ENCODE measurements at places on chromosomes 2 and 18.

DNA sequence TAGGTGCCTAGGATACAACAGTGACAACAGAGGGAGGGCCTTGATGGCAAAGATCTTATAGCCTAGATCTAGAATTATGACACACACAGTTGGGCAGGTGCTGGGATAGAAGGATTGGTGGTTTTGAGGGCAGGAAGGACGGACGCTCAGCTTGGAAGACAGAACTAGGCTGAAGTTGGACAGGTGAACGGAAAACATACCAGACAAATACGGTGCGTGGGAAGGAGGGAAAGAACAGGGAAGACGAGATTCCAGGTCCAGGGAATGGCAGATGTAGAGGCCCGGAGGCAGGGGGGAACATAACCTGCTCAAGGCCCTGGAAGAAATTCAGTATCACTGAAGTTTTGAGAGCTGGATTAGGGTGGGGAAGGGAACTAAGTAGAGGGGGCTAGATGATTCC lies 40.8 kb downstream of the CRACDL start:
- no peaks in the 10 kb centered on the region for H3K4me1 ChIP-seq
- H3K4me3 ChIP-seq, result no peak overlapping the region
- peaks cover 2% of the 10 kb centered on the region for H3K36me3 ChIP-seq
- H3K27ac ChIP-seq, result no peak overlapping the region
- DNase-seq, result no peak
- no peaks in the 10 kb centered on the region for H3K27me3 ChIP-seq

- peak overlapping the region; percentile 59 for H3K27ac ChIP-seq
- H3K4me1 ChIP-seq, result peaks cover 57% of the 10 kb centered on the region
- DNase-seq, result no peak
- peaks cover 8% of the 10 kb centered on the region for H3K36me3 ChIP-seq
These were observed 39.3 kb downstream of the RTN4 start for GRCh38 chr2:55010915-55011314.

GRCh38 chr2:11920993-11921583 lies 174.7 kb downstream of the LPIN1 start:
- H3K4me1 ChIP-seq, result no peaks in the 10 kb centered on the region
- H3K27me3 ChIP-seq, result peaks cover 11% of the 10 kb centered on the region
- H3K36me3 ChIP-seq, result no peaks in the 10 kb centered on the region
- H3K4me3 ChIP-seq, result no peak overlapping the region
- no peak overlapping the region for H3K27ac ChIP-seq
- DNase-seq, result no peak

DNA sequence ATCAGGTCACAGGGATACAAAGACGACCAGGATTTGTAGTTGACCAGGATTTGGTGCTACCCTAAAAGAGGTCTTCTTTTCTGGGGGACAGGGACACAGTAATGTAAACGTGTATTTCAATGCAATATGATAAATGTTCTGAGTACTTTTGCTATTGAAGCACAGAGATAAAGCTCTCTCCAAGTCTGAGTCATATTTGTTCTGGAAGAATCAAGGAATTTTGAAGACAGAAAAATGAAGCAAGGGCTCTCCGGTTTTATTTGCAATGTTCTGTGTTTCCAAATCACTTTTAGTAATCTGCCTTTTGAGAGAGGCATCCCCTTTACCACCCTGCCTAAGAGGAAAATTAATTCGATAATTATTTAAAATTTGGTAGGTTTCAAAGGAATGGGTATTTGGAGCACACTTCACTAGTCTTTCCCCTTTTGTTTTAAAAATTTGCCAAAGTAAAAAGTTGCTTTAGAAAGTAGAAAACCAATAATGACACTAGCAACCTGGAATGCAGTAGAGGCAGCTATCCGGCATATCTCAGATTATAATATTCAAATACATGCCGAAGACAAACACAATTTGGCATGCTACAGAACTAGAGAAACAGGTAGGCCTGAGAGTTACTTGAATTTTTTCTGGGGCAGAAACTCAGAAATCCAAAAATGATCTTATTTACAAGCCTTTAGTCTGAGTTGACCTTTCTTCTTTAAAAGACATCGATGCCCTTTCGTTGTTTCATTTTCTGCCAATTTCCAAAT lies 82.7 kb downstream of the MREG start:
- H3K36me3 ChIP-seq, result no peaks in the 10 kb centered on the region
- peaks cover 20% of the 10 kb centered on the region for H3K27me3 ChIP-seq
- DNase-seq, result no peak
- no peak overlapping the region for H3K4me3 ChIP-seq
- no peaks in the 10 kb centered on the region for H3K4me1 ChIP-seq
- no peak overlapping the region for H3K27ac ChIP-seq

DNA sequence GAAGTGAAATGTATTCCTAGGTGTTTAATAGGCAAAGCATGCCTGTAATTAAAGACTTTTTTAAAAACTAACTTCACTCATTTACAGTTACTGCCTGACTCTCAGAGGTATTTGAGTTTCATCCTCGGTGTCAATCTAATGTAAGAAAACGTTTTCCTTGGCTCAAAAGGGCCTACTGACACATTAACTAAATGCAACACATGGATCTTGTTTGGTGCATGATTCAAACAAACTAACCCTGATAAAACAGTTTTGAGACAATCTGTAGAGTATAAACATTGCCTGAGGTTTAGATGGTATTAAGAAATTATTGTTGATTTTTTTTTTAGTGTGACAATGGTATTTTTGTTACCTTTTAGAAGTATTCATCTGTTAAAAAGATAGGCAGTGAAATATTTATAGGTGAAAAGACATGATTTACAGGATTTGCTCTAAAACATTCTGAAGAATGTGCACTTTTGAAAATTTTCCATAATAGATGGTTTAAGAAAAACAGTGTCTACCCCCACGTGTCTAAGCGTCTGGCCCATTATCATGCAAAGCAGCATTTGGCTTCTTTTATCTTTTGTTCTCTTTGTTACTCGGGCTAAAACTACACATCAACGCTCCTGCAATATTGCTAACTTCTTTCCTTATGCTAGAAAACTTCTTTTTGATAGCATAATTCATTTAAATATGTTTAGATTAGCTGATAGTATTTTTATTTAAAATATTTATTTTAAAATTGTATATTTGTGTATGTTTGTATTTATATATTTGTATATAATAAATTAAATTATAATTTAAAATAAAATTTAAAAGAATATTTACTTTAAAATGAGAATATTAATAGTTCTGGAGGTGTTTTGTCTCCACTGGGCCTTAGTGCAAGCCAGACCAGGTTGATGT lies 160.2 kb upstream of the NDUFV2 start:
- no peaks in the 10 kb centered on the region for H3K36me3 ChIP-seq
- H3K4me1 ChIP-seq, result no peaks in the 10 kb centered on the region
- H3K27ac ChIP-seq, result no peak overlapping the region
- H3K27me3 ChIP-seq, result peaks cover 36% of the 10 kb centered on the region

DNA sequence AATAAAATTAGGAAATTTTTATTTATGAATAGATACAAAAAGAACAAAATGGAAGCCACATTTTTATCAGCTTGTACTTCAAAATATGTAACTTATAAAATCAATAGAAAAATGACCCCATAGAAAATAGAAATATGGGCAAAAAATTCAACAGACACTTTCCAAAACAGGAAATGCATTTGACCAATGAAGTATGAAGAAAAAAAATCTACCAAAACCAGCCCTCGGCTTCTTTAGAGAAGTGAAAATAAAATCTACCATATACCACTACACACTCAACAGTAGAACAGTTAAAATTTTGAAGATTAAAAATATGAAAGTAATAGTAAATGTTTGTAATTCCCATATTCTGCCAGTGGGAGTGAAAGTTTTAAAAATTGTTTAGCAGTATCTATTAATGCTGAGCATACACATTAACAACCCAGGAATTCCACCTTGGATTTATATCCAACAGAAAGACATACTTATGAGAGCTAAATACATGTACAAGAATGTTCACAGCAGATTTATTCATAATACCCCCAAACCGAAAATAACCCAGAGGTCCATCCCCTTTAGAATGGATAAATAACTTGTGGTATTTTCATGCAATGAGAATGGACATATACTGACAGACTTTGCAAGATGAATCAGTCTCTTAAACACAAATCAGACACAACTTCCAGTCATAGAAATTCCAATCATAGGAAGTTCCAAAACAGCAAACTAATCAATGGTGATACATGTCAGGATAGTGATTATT lies 318.0 kb downstream of the FIGN start:
- no peaks in the 10 kb centered on the region for H3K4me1 ChIP-seq
- H3K36me3 ChIP-seq, result no peaks in the 10 kb centered on the region
- no peak for DNase-seq
- no peak overlapping the region for H3K27ac ChIP-seq
- no peak overlapping the region for H3K4me3 ChIP-seq

- H3K4me1 ChIP-seq, result no peaks in the 10 kb centered on the region
- H3K36me3 ChIP-seq, result no peaks in the 10 kb centered on the region
- no peak overlapping the region for H3K27ac ChIP-seq
- H3K27me3 ChIP-seq, result no peaks in the 10 kb centered on the region
- no peak overlapping the region for H3K4me3 ChIP-seq
These were observed 300.8 kb downstream of the BCL11A start for GRCh38 chr2:60252581-60253150.

DNA sequence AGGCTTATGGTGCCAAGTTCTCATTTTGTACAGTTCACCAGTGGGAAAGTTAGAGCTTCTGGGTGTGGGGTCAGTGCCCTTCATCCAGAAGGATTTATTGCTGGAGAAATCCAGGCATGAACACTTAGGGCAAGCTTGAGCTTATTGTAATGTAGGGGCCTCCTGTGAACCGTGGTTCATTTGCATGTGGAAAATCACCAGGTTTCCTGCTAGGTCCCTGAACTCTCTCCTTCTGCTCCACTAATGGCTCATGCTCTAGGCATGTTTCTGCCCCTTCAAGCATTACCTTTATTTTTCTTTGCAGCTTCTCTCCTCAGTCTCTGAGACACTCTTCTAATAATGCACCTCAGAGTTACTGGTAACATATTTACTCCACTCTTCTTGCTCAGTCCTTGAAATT lies 79.3 kb upstream of the FAM98A start:
- no peak for DNase-seq
- no peak overlapping the region for H3K27ac ChIP-seq
- no peaks in the 10 kb centered on the region for H3K4me1 ChIP-seq
- peaks cover 15% of the 10 kb centered on the region for H3K27me3 ChIP-seq

- H3K4me3 ChIP-seq, result no peak overlapping the region
- DNase-seq, result no peak
- no peaks in the 10 kb centered on the region for H3K4me1 ChIP-seq
- no peak overlapping the region for H3K27ac ChIP-seq
These were observed 70.8 kb downstream of the SESTD1 start for GRCh38 chr2:179193759-179194394.

DNA sequence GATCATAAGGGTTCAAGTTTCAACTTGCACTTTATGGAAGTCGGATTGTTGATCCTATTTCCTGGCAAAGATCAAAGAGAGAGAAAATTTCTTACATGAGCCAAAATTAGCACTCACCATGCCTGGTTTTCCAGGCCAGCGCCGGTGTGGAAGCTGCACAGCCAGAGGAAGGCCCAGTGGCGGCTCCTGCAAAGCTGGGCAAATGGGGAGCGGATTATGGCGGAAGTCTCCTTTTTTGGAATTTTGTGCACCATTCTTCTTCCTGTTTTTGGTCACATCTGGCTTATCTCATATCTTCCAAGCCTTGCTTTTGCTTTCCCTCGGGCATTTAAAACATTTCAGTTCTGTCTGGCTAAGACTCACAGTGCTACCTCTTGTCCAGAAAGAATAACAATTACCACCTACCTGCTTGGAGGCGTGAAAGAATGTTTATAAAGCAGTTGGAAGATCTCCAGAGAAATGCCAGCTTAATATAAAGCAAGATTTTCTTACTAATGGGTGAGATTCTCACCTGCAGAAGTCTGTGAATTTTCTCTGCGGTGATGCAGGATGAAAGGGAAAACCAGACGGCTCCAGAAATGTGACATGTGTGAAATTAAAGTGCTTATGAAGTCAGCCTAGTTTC lies 94.3 kb downstream of the ASAP2 start:
- H3K27ac ChIP-seq, result no peak overlapping the region
- H3K4me1 ChIP-seq, result no peaks in the 10 kb centered on the region
- no peak for DNase-seq
- H3K27me3 ChIP-seq, result peaks cover 52% of the 10 kb centered on the region
- H3K4me3 ChIP-seq, result no peak overlapping the region

DNA sequence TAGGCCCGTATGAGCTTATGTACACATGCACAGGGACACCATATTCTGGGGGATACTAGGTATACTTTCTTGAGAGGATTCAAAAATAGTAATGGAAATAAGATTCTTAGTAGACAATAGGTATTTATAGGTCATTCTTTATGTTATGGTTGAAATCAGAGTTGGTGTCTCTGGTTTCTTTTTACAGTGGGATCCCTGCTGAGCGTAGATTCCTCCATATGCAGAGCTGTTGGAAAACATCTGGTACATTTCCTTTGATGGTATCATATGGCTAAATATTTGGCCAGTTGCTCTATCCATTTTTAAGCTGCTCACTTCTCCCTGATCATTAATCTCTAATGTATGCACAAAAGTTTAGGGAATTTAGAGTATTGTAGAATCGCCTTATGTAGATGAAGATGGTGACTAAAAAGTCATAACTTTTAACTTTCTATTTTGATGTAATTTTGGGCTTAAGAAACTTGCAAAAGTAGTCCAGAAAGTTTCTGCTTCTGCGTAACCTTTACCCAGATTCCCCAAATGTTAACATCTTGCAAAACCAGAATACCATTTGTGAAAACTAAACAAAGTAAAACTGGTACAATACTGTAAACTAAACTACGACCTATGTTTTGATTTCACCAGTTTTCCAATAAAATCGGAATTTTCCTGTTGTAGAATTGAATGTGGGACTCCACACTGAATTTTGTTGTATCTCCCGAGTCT lies 5.4 kb downstream of the ARHGAP28 start:
- DNase-seq, result no peak
- no peaks in the 10 kb centered on the region for H3K4me1 ChIP-seq
- no peaks in the 10 kb centered on the region for H3K27me3 ChIP-seq
- no peak overlapping the region for H3K4me3 ChIP-seq

- peaks cover 7% of the 10 kb centered on the region for H3K36me3 ChIP-seq
- DNase-seq, result no peak
- no peak overlapping the region for H3K4me3 ChIP-seq
- peaks cover 47% of the 10 kb centered on the region for H3K4me1 ChIP-seq
- no peak overlapping the region for H3K27ac ChIP-seq
These were observed 69.7 kb downstream of the RNF144A start for GRCh38 chr2:6986912-6987361.

DNA sequence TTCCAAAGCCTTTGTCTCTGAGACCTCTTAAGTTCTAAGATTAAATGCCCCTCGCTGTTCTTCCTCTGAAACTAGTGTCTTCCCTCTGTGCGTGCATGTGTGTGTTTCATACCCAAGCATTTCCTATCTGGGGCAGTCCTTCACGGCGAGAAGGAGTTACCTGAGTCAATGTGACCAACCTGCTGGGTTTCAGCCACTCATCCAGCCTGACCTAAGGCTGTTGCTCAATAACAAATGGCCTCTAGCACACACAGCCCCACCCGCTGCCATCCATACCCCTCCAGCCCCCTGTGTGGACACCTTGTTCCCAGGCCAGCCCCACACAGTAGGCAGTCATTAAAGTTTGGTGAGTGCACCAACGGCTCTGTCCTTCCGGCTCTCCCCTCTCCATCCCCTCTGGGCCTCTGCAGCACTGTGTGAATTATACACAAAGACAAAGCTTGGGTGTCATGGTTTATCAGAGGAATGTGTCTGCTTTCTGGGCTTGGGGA lies 53.8 kb upstream of the FOSL2 start:
- H3K27me3 ChIP-seq, result no peaks in the 10 kb centered on the region
- H3K4me3 ChIP-seq, result no peak overlapping the region
- peak overlapping the region; percentile 83 for H3K27ac ChIP-seq
- peaks cover 27% of the 10 kb centered on the region for H3K4me1 ChIP-seq

GRCh38 chr18:58488041-58488440 lies 140.8 kb downstream of the ALPK2 start:
- H3K36me3 ChIP-seq, result no peaks in the 10 kb centered on the region
- no peak overlapping the region for H3K27ac ChIP-seq
- H3K4me1 ChIP-seq, result no peaks in the 10 kb centered on the region
- no peak overlapping the region for H3K4me3 ChIP-seq

Measured in central memory CD8-positive, alpha-beta T cell (primary cell).